CD4-positive, alpha-beta T cell treated with Interleukin-17A for 4 hours (primary cell): ENCODE measurements at places on chromosomes 4 and X.

- no peak for DNase-seq
Observed at GRCh38 chrX:20595928-20596575, 329.3 kb upstream of the RPS6KA3 start.

- no peak for DNase-seq
Observed at GRCh38 chr4:81343046-81343445, 128.0 kb upstream of the PRKG2 start.

- no peak for DNase-seq
Observed at GRCh38 chr4:26150948-26151347, 169.9 kb upstream of the RBPJ start.

DNA sequence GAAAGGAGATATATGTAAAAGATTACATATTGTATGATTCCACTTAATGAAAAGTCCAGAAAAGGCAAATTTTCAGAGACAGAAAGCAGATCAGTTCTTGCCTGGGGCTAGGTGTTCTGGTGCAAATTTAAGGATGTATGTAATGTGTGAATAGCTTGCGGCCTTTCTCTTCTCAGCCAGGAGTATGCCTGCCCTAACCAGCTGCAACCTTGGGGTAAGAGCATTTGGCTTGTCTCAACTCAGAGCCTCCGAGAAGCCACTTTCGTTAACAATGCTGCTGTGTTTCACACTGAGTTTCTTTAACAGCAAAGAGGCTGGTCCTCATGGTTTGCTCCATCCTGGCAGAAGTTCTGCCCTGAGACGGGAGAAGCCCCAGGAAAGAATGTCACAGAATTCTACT lies 102.7 kb downstream of the SPCS3 start:
- no peak for DNase-seq

DNA sequence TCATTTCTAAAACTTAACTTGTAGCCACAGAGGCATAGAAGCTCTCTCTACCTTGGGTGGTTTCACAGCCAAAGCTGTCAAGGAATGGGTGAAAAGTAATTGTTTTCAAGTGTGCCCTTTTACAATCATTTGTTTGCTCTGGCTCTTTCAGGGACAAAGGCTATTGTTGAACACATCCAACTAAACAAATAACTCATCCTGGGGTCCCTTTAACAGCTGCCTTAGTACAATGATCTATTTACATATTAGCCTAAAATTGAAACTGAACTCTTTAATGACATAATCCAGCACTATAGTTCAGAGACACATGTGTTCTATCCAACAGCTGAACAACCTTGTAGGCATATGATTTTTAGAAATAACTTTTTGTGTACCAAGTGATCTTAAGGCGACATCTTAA lies 3.7 kb downstream of the HHIP start:
- DNase-seq: no peak

- DNase-seq: no peak
Observed at GRCh38 chr4:47538825-47539154, 53.7 kb downstream of the ATP10D start.

- DNase-seq: no peak
Observed at GRCh38 chr4:25839687-25840086, 23.1 kb downstream of the SEL1L3 start.

DNA sequence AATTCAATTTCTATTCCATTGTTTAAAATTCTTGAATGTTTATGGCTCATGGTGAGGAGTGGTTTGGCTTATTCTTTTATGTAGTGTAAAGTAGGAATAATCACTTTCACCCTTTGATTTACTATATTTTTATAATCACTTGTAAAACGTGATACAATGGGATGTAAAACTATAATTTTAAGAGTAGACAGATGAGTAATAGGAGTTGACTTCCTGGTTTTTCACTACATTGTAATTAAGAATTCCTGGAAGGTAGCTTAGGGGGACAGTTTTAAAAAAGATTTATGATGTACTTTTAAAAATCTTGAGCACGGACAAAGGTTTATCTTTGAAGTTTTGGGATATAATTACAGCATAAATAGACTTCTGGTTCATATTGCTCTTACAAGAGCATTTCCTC lies 65.3 kb downstream of the PDGFC start:
- DNase-seq: no peak

- no peak for DNase-seq
Observed at GRCh38 chrX:88135735-88136134, 611.3 kb upstream of the CPXCR1 start.

- DNase-seq: no peak
Observed at GRCh38 chr4:777520-778262, 48.2 kb downstream of the CPLX1 start.

DNA sequence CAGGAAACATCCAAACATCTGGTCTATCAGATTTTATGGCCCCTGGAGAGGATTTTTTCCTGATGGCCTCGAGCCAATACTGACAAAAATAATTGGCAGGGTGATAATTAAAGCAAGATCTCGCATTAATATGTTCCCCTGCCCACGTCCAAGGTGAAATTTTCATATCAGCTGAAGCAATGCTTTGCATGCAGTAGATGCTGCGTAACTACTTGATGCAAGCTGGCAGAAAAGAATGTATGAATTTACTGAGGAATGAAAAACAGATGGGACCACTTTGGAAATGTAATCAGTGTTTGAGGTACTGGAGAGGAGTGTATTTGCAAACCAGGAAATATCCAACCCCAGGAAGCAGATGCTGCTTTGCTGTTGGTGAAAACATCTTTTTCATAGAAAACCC lies 36.8 kb upstream of the REST start:
- no peak for DNase-seq

- DNase-seq: no peak
Observed at GRCh38 chrX:150269605-150270254, 93.4 kb upstream of the MAMLD1 start.

DNA sequence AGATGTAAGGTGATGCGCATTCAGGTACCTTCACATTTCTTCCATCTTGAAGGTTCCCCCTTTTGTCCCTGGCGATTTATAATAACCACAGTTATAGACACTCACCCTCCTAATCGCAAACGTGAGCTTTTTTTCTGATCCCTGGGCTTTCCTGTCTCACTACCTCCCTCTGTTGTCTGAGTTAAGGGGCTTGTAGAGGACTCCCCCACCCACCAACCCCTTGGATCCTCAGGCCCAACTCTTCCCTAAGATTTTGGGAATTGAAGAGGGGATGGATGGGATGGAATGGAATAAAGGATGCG lies 1.4 kb downstream of the CNKSR2 start:
- DNase-seq: no peak

DNA sequence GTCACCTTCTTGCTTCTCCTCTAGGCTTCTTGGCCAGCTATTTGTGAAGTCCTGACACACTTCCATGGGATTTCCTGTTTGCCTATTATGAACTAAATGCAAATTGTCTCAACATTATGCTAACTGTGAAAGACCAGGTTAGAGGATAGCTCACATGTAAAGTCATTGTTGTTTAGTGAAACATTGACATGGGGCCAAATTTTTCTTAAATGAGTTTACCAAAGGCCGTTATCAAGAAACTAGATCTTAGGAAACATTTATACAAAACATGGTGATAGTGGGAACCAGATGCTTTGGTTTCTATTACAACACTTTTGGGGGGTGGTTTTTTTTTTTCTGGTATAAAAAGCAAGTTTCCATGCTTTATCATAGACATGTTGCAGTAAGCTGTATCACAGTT lies 466.8 kb upstream of the FAM241A start:
- no peak for DNase-seq

DNA sequence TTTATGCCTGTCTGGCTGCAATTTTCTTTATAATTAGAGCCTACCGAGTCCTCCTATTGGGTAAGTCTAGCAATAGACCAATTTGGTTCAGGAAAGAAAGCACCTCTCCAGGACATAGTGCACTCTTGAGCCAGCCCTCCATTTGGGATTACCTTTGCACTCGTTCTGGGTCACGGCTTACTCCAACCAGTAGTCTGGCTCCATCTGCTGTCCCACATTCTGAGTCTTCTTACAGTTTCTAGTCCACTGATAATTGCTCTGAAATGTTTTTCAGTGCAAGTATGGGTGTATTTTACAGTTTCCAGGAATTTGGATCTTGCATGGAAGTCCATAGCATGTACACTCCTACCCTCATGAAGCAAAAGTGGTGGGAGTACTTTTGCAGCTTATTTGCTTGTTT lies 34.8 kb upstream of the USP51 start:
- no peak for DNase-seq

GRCh38 chrX:5823903-5824302 lies 404.8 kb downstream of the NLGN4X start:
- no peak for DNase-seq

GRCh38 chr4:8123389-8123788 lies 35.2 kb downstream of the ABLIM2 start:
- DNase-seq: no peak

DNA sequence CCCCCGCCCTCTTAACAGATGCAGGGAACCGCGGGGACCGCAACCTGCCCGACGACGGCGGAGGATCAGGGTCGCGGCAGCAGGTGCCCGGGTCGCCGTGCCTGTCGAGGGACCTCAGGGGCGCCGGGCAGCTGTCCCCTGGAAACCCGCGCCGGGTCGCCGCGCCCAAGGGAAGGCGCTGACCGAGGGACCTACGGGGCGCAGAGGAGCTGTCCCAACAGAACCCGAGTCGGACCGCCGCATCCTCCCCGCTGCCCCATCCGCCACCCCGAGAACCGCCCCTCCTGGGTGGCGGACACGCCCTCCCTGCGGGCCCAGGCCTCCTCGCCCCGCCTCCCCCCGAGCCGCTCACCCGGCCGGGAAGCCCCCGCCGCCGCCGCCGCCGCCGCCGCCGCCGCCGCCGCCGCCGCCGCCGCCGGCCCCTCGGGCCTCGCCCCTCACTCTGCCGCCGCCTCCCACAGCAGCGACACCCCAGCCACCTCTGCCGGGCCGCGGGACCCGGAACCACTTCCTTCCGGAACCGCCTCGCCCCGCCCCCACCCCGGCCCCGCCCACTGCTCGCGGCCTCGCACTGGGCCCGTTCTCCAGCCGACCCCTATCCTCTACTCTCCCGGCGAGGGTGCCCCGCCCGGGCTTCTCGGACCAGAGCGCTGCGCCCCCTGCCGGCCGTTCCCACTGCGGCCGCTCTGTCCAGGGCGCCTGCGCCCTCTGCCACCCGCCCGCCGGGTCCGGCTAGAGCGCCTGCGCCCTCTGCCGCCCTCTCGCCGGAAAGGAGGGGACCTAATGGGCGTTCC lies at the start of gene BCLAF3:
BCLAF3 (minus strand) TSS at position 506 of the 794 bp plus-strand sequence. CDS start 20,797 bp downstream, outside the sequence.
- peak; percentile 92 for DNase-seq

DNA sequence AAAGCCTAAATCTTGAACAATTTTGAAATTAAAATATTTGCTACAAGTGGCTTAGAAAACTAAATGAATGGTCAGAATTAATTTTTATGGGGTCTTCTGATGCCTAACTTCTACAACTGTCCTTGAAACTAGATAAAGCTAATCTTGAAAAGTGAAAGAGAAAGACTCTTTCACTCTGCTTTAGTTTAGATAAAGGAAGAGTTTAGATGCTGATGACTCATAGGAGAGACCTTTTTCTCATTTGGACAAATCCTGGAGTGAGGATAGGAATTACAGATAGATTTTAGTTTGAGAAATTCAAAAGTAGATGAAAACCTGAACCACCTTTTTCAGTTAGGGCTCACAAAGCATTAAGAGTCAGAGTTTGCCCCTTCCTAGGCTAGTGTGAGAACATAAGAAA lies 342.3 kb upstream of the GRID2 start:
- DNase-seq: no peak

- DNase-seq: no peak
Observed at GRCh38 chr4:51885363-51885762, 42.4 kb downstream of the DCUN1D4 start.

GRCh38 chr4:38279077-38279476 lies 318.9 kb downstream of the PTTG2 start:
- no peak for DNase-seq

DNA sequence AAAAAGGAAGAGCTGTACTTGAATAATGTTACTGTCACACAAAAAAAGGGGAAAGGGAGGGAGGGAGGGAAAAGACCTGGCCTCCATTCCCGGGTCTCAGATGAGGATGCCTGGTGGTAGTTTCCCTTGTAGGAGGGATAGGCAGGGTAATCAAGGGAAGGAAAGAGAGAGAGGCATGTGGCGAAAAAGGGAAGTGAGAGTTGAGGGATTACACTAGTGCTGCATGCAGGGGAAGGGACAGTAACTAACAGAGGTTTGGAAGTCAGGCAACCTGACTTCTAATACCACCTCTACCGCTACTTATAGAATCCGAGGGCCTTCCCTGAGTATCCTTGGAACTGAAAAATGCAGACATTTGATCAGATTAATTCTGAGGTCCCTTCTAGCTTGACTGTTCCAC lies 821.7 kb upstream of the FTHL17 start:
- no peak for DNase-seq

GRCh38 chr4:127236889-127237288 lies 395.9 kb upstream of the INTU start:
- no peak for DNase-seq

- DNase-seq: peak; percentile 81
Observed at GRCh38 chr4:86935853-86936733, 1.3 kb downstream of the AFF1 start.

GRCh38 chr4:121199742-121200561 lies 35.8 kb upstream of the TNIP3 start:
- peak; percentile 52 for DNase-seq

DNA sequence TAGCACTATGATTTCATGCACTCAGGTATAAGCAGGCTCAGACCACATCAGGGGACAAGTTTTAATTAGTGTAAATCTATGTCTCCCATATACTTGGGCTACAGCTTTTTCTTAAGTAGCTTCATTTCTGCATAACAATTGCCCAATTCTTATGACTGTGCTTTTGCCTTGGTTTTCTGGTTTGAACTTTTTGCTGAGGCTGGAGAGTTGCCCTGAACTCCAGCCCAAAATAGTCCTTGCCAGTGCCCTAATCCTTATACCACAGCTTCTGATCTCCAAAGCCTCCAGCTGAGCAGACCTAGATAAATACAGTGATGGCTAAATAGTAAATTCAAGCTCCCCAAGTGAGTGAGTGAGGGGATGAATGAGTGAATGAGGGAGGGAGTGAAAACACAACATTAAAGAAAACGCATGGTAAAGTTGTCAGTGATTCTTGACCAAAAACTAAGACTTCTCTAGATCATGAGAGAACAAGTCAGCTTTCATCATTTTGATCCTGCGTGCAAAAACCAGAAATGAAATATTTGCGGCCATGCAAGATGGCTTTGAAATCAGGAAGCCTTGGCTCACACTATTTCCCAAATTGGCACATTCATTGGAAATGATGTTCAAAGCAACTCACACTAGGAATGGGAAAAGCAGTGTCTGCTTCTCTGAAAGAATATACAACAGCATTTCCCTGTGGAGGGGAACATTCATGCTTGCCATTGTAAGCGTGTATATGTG lies 437.1 kb upstream of the CTSO start:
- DNase-seq: no peak

GRCh38 chr4:123896446-123897071 lies 500.0 kb downstream of the SPRY1 start:
- DNase-seq: no peak

- no peak for DNase-seq
Observed at GRCh38 chr4:101198682-101199339, 148.5 kb downstream of the PPP3CA start.

- no peak for DNase-seq
Observed at GRCh38 chrX:8304668-8305067, 133.6 kb upstream of the VCX2 start.

GRCh38 chr4:176792326-176793059 lies at the start of gene VEGFC:
VEGFC (minus strand) TSS chr4:176792922; CDS start chr4:176792311, 611 bp downstream.
- no peak for DNase-seq

- DNase-seq: no peak
Observed at GRCh38 chr4:161893566-161893965, 270.2 kb downstream of the FSTL5 start.

- no peak for DNase-seq
Observed at GRCh38 chr4:67699603-67700002, 1.4 kb downstream of the UBA6 start.
